DND-41 (cell line): ENCODE measurements at places on chromosomes 6 and 20.
A peak's percentile ranks its signal among the peaks of the same experiment; 100 is the strongest.

DNA sequence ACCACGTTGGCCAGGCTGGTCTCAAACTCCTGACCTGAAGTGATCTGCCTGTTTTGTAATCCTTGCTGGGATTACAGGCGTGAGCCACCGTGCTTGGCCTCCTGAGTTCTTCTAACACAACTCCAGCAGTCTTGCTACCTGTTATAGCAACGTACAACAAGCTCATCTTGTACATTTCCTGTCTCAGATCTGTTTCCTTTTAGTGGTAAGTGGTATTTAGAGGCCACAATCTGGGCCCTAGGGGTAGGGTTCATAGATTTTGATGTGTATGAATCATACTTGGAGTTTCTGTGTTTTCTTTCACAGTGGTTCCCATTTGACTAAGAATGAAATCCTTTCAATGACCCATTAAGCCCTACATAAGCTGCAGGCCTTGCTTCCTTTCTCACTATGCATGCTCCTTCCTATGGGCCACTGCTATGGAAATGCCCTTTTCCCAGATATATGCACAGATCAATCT, 27.1 kb upstream of the SYNCRIP start:
- H3K4me1 ChIP-seq = peaks cover 24% of the 10 kb centered on the region
- H3K27ac ChIP-seq = peak overlapping the region; percentile 37; the same call in 1 of the 2 replicates
- peak; percentile 46 for DNase-seq
- no peaks in the 10 kb centered on the region for H3K27me3 ChIP-seq
- H3K36me3 ChIP-seq = peaks cover 11% of the 10 kb centered on the region; the same call in 1 of the 2 replicates

GRCh38 chr6:3398165-3398562, 58.7 kb downstream of the SLC22A23 start:
- no peaks in the 10 kb centered on the region for H3K27me3 ChIP-seq
- no peak overlapping the region for H3K4me3 ChIP-seq
- no peaks in the 10 kb centered on the region for H3K4me1 ChIP-seq
- no peak for DNase-seq
- no peak overlapping the region for H3K27ac ChIP-seq
- no peaks in the 10 kb centered on the region for H3K36me3 ChIP-seq

GRCh38 chr20:61922936-61923335, 142.7 kb downstream of the TAF4 start:
- no peaks in the 10 kb centered on the region for H3K27me3 ChIP-seq
- no peak for DNase-seq
- no peak overlapping the region for H3K27ac ChIP-seq

DNA sequence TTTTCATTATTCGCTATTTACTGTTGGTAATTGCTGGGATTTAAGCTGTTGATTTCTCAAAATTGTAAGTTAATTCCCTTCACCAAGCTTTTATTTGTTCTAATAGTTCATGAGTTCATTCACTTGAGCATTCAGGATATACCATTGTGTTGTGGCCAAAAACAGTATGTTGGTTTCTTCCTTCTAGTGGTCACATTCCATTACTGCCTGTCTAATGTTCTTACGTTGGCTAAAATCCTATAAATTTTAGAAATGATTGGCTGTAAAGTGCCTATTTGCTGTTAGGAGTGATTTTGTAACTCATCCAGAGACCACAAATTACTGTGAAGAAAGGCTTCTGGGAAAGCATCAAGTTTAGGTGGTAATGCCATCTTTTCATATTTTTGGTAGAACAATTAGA, 76.3 kb downstream of the FARS2 start:
- H3K36me3 ChIP-seq = no peaks in the 10 kb centered on the region
- no peak overlapping the region for H3K4me3 ChIP-seq
- no peak for DNase-seq
- H3K27ac ChIP-seq = no peak overlapping the region
- H3K4me1 ChIP-seq = no peaks in the 10 kb centered on the region

DNA sequence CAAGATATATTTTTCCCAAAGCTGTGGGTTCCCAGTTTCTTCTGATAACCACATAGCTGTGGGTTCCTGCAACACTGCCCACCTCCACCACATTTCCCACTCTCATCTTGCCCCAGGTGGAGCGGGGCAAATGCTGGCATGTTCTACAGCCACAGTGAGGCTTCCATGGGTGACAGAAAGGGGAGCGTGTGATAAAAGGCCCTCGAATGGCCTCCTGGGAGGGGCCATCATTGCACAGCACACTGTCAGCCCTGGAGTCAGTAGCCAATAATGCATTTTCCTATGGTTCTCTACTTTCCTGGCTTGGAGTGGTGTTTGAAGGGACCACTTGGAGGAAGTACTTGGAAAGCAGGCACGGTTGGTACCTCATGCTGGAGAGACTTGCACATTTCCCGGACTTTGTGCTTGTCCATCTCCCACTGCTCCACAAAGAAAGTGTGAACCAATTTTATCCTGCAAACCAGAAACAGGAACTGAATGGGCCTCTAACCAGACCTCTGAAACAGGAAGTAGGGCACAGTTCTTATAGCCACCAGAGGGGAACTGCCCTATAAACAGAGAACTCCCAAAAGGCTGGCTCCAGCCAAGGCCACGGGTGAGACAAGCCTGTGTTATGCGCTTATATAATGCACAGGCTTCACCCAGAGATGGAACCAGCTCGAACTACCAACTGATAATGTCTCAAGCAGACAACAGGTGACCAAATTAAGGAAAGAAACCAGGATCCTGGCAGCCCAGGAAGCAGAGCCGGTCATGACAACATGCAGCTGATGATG, 8.6 kb downstream of the MAP3K5 start:
- no peak overlapping the region for H3K27ac ChIP-seq
- DNase-seq = no peak
- H3K4me3 ChIP-seq = no peak overlapping the region

DNA sequence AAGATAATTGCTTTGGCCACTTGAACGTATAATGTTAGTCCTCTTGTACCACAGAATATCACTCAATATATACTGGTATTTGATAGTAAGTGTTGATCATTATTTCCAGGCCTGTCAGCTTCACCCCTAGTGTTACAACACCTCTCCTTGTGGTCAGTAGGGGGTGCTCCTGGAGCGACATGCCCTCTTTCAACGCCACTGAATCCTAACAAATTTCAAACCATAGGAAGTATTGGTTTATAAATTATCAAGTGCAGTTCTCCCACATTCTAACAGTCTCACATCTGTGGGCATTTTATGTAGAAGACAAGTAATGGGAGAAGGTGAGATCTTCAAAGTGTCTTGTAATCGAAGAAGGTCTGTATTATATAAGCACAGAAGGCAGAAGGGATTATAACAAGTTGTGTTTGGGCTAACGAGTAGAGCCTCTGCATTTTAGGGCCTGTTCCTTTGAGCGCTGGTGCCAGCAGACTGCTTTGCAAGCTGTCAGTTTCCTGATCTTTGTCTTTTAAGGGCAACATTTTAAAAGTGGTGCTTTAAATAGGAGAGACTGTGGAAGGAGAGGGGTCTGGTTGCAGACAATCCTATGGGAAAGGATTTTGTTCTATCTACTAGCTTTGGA, 57.1 kb upstream of the CEP162 start:
- H3K4me1 ChIP-seq = no peaks in the 10 kb centered on the region
- DNase-seq = peak; percentile 6
- H3K36me3 ChIP-seq = no peaks in the 10 kb centered on the region
- H3K4me3 ChIP-seq = no peak overlapping the region

DNA sequence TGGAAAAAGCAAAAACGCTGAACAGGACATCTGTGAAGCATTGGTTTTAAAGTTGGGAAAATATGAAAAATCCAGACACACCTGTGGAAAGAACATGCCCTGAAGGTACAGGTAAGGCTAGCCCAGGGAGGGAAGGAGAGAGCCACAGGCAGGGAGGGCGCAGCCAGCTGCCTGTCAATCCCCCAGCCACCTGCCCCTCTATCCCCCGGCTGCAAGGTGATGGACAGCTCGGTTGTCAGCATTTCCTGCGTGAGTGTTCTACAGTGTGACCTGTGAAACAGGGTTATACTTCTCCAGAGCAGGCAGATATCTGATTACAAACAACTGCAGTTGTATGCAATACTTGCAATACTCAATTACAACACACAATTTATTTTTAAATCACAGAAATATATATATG, 358.1 kb downstream of the SMOC2 start:
- H3K27me3 ChIP-seq = no peaks in the 10 kb centered on the region
- H3K4me1 ChIP-seq = no peaks in the 10 kb centered on the region
- DNase-seq = no peak
- no peak overlapping the region for H3K4me3 ChIP-seq

DNA sequence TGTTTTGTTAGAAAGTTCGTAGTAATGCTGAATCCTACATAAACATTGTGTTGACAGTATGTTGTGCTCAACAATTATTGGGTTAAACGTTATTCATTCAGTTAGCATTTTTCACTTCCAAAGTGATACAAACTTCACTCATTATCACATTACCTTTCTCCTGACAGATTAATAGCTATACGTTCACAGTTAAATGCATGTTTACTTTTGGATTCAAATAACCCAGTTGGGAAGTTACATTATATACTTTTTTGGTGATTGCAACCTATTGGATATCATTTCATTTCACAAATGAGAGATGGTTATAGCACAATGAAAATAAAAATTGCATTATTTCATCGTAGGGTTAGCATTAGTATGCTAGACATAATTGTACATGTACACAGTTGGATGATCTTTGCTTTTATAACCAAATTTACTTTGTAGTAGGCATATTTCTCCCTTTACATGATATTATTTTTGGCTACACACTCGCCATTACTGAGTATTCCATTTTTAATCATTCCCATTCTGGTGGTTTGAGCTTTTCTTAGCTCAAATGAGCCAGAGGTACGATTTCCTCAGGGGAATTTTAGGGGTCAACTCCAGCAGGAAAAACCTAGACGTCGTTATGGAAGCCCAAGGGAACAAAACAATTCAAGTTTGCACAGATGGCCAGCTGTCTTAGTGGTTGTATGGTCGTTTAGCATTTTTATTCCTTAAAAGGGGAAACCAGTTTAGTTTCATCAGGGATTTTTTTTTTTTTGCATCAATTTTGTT, 2.1 kb upstream of the HIVEP1 start:
- DNase-seq = no peak
- no peak overlapping the region for H3K27ac ChIP-seq
- H3K4me3 ChIP-seq = no peak overlapping the region; the same call in 1 of the 2 replicates
- H3K27me3 ChIP-seq = peaks cover 41% of the 10 kb centered on the region
- no peaks in the 10 kb centered on the region for H3K36me3 ChIP-seq

- H3K4me3 ChIP-seq = no peak overlapping the region
- no peaks in the 10 kb centered on the region for H3K36me3 ChIP-seq
- H3K27ac ChIP-seq = no peak overlapping the region
- H3K4me1 ChIP-seq = no peaks in the 10 kb centered on the region
Measured at GRCh38 chr6:91142154-91142553, 555.3 kb upstream of the MAP3K7 start.

- H3K27me3 ChIP-seq = no peaks in the 10 kb centered on the region
- no peak overlapping the region for H3K27ac ChIP-seq
- H3K36me3 ChIP-seq = no peaks in the 10 kb centered on the region
- no peak overlapping the region for H3K4me3 ChIP-seq
- H3K4me1 ChIP-seq = no peaks in the 10 kb centered on the region
Measured at GRCh38 chr6:161369339-161369738, 95.5 kb upstream of the AGPAT4 start.

GRCh38 chr20:37777988-37778659, 84.3 kb downstream of the CTNNBL1 start:
- H3K36me3 ChIP-seq = peaks cover 35% of the 10 kb centered on the region
- DNase-seq = no peak
- H3K4me1 ChIP-seq = no peaks in the 10 kb centered on the region
- H3K27ac ChIP-seq = no peak overlapping the region
- no peaks in the 10 kb centered on the region for H3K27me3 ChIP-seq

DNA sequence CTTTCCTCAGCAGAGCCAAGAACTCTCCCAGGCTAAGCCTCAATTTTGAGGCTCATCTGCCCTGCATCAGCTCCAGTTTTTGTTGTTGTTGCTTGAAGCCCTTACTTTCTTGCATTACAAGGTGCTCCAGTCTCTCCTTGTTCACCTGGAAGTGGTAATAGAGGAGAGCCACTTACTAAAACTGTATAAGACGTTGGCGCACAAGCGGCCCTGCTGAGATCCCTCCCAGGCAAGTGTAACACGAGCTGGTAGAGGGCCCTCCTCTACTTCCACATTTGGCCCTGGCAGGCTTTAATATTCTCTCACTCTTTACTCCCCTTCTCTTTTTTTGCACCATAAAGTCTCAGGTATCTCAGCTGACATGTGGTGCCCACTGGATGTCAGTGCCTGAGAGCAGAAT, 19.5 kb downstream of the GCM2 start:
- no peak overlapping the region for H3K27ac ChIP-seq
- no peak overlapping the region for H3K4me3 ChIP-seq
- no peaks in the 10 kb centered on the region for H3K36me3 ChIP-seq

DNA sequence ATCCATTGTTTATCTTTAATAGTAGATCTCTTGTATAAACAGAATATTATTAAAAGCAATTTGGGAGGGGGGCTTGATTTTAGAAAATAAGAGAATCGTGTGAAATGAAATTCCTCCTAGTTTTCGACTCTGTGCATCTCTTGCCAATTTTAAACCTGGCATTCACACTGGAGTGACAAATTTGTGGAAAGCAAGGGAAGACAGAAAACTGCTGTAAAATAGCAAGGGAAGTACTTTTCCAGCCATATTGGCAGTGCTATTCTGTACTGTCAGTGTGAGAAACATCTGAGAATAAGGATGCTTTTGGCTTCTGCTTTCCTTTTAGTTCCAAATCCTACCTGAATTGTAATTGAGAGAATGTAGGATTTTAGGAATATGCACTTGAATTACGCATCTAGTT, 40.2 kb downstream of the TOP1 start:
- H3K36me3 ChIP-seq = peaks cover 66% of the 10 kb centered on the region
- no peak overlapping the region for H3K27ac ChIP-seq

DNA sequence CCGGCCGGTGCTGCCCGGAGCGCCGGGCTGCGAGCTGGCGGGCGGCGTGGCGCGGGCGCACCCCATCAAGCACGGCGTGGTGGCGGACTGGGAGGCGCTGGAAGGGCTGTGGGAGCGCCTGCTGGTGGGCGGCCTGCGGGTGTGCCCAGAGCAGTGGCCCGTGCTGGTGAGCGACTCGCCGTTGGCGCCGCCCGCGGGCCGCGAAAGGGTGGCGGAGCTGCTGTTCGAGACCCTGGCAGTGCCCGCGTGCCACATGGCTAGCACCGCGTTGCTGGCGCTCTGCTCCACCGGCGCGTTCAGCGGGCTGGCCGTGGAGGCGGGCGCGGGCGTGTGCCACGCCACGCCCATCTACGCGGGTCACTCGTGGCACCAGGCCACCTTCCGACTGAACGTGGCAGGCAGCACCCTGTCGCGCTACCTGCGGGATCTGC, 517 bp downstream of the ACTL10 start:
- no peak overlapping the region for H3K4me3 ChIP-seq
- H3K27me3 ChIP-seq = no peaks in the 10 kb centered on the region
- H3K27ac ChIP-seq = no peak overlapping the region
- H3K4me1 ChIP-seq = peaks cover 21% of the 10 kb centered on the region

GRCh38 chr6:41683523-41684310, 45.4 kb downstream of the MDFI start:
- H3K27me3 ChIP-seq = no peaks in the 10 kb centered on the region
- peak; percentile 80 for DNase-seq
- H3K4me1 ChIP-seq = peaks cover 18% of the 10 kb centered on the region
- 0 out of 2 replicates have a peak overlapping the region, but pooled peaks have one; percentile 12 for H3K27ac ChIP-seq
- H3K4me3 ChIP-seq = no peak overlapping the region

DNA sequence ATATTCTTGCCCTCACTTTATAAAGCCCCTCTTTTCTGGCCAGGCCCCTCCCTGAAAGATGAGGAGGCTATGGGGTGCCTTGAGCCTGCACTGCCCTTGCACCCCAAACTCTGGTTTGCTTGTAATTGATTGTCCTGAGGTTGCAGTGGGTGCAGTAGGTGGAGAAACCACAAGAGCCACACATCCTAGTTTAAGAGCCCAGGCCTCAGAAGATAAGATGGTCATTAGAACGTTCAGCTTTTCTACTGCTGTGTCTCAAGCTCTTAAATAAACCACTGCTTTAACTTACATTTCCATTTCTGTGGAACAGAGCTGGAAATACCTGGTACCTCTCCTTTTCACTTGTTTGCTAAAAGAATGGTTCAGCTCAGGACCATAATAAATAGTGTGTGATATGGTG, 9.0 kb downstream of the MRAP2 start:
- DNase-seq = no peak
- no peak overlapping the region for H3K4me3 ChIP-seq
